ENCODE measurements at places on chromosomes 11 and 22. TPM values are rescaled to one million over a fixed set of nuclear protein-coding genes. Genes with fewer than 3 reads are reported as not detected.

Gene GGT5
- 45.9 TPM for total RNA-seq

Gene PRG2
- total RNA-seq = 0.55 TPM

Gene DGAT2
- total RNA-seq = 0.55 TPM

Gene SHISAL1
- total RNA-seq = 0.07 TPM

Gene SLC22A8
- total RNA-seq = not detected

Gene TRIM49
- total RNA-seq = not detected

Gene MIAT
- 0.53 TPM for total RNA-seq

Gene NECTIN1
- 23.6 TPM for total RNA-seq

Gene RFPL3
- not detected for total RNA-seq

Gene MMP12
- not detected for total RNA-seq

Gene TRIM49D1
- total RNA-seq = not detected

Gene TPBGL
- not detected for total RNA-seq

Gene PLAAT3
- 22.8 TPM for total RNA-seq

DNA sequence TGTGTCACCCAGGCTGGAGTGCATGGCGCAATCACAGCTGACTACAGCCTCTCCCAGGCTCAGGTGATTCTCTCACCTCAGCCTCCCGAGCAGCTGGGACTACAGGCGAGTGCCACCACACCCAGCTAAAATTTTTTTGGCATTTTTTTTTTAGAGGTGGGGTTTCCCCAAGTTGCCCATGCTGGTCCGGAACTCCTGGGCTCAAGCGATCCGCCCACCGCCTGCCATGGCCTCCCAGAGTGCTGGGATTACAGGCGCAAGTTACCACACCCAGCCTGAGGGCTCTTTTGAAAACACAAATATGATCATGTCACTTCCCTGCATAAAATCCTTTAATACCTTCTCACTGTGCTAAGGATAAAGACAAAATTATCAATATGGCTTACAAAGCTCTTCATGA, 88.1 kb downstream of the MAML2 start:
- no peak for DNase-seq

DNA sequence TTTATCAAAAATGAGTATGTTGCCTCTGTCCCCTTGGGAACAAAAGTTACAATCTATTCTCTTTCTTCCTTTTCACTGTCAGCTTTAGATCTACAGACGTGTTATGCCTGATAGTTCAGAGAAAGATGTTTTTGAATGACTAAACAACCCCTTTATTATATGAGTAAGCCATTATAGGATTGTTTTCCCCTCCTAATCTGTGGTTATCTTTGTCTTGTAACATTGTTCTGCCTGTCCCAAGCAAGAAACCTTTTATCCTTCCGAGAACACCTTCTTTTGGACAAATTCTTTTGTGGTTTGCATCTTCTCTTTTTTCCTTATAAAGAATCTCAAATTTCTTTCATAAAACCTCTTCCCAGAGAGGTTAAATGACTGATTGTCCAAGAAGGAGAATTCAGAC, 208.4 kb downstream of the DDX10 start:
- no peak for DNase-seq

- no peak for DNase-seq
Observed at GRCh38 chr11:41612415-41612814, 153.0 kb upstream of the LRRC4C start.

GRCh38 chr11:2684581-2684980, 15.2 kb downstream of the KCNQ1OT1 start:
- no peak for DNase-seq

DNA sequence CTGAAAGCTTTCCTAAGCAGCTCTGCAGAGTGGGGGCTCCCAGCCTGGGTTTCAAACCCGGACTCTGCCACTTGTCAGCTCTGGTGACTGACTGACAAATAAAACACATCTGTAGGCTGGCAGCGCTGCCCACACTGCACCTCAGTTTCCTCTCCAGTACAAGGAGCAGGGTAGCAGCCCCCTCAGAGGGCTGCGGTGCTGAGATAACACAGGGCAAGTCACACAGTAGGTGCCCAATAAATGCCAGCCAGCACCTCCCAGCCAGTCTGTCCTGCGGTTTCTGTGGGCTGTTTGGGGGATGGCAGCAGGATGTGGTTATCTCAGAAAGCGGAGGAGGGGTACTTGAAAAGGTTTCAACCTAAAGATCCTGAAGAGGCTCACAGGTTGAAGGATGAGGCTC, 1.5 kb downstream of the SYT12 start:
- no peak for DNase-seq

DNA sequence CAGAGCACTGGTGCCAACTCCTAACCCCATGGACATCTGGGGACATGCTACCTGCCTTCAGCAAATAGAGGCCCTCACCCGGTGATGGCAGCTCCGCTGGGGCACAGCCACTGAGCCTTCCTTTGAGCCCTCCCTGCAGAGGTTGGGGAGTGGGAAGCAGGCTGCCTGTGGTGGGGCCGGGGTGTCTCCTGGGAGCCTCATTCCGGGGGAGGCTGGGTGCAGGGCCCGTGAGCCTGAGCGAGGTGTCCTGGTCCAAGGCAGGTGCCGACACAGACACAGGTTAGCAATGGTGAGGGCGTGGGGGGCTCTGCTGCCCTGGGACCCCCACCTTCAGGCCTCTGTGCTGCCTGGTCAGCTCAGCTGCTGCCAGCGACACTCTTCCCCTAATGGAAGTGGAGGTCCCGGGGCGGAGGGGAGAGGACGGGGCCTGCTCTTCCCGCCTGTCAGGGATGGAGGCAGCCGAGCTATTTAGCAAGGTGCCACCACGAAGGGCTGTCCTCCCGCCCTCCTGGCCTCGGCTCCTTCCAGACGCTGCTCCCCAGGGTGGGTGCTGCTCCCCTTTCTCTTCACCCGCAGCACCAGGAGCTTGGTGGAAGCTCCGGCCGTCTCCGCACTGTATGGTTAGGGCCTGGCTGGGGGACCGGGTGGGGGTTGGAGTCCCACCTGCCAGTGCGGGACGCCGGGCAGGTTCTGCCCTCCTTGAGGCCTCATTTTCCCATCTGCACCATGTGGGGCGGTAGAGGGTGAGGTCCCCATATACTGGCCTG, 11.2 kb downstream of the TSPAN4 start:
- no peak for DNase-seq

GRCh38 chr11:95277868-95278267, 46.9 kb upstream of the SESN3 start:
- no peak for DNase-seq

GRCh38 chr11:19730373-19730772, 17.7 kb downstream of the NAV2 start:
- DNase-seq = no peak

DNA sequence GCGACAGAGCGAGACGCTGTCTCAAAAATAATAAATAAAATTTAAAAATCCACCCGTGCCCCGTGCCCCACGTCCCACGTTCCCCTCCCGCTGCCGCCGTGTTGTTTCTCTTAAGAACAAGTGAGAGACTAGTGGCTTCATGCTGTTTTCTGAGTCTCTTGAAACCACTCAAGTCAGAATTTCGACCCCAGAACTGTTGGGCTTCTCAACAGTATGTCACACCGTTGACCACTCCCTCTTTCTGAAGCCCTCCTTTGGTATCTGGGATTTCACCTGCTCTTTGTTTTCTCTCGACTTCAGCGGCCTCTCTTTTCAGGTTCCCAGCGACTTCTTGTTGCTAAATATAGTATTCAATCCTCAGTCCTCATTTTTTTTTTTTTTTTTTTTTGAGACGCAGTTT, 974 bp downstream of the PPIL2 start:
- no peak for DNase-seq

- no peak for DNase-seq
Observed at GRCh38 chr11:44275961-44276550, 33.9 kb downstream of the ALX4 start.

- no peak for DNase-seq
Observed at GRCh38 chr11:15112131-15112541, 2.6 kb upstream of the INSC start.

GRCh38 chr22:28899199-28899853, 16.0 kb downstream of the ZNRF3 start:
- no peak for DNase-seq

DNA sequence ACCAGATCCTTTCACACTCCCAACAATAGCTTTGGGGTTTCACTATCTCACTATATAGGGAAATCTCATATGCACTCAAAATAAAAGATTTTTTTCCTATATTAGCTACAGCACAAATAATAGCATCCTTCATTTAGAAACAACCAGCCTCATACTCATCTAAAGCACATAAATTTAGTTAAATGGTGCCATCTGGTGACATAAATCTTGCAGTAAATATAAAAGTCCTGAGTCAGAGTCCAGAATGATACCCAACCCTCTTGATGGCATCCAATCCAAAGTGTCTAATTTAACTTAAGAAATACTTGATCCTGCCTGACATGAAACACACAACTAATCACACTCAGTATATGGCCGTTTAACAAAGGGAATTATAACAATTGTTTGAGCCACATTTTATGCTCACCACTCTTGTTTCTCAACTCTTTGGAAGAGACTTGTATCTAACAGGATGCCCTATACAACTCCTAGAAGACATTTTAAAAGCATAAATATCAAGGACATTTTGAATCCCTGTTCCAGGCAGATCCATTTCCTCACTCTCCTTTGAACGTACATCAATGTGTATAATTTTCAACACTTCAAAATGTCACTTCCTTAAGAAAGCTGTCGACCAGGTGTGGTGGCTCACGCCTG, 36.2 kb downstream of the DLG2 start:
- no peak for DNase-seq

GRCh38 chr11:73614591-73614990, 16.7 kb upstream of the FAM168A start:
- DNase-seq = no peak

- no peak for DNase-seq
Observed at GRCh38 chr22:50739279-50739691, 1.3 kb downstream of the ACR start.

GRCh38 chr11:64445651-64446050, 86.7 kb downstream of the RPS6KA4 start:
- DNase-seq = no peak

DNA sequence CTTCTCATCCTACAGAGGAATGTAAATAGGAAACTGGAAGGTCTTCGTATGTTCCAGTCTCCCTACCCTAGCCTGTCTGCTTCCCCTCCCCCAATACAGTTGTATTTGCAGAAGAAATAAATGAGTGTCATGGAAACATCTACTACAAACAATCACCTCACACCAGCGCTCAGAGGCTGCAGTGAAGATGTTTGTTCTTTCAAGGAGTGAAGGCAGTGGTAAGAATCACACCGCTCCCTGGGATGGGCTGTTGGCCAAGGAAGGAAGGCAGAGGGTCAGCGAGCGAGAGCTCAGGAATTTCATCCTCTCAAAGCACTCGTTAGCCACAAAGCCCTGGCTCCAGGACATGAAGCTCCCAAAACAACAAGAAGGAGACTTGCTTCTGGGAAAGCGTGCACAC, 1.1 kb upstream of the IGSF9B start:
- DNase-seq = no peak

DNA sequence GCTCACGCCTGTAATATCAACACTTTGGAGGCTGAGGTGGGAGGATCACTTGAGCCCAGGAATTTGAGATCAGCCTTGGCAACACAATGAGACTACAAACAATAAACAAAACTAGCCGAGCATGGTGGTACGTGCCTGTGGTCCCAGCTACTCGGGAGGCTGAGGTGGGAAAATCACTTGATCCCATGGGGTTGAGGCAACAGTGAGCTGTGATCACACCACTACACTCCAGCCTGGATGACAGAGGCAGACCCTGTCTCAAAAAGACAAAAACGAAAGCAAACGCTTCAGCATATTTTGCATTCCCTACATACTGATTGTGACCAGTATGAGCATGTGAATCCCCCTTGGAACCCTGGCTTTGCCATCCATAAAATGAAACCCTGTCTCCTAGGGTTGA, 33.9 kb upstream of the MN1 start:
- no peak for DNase-seq

DNA sequence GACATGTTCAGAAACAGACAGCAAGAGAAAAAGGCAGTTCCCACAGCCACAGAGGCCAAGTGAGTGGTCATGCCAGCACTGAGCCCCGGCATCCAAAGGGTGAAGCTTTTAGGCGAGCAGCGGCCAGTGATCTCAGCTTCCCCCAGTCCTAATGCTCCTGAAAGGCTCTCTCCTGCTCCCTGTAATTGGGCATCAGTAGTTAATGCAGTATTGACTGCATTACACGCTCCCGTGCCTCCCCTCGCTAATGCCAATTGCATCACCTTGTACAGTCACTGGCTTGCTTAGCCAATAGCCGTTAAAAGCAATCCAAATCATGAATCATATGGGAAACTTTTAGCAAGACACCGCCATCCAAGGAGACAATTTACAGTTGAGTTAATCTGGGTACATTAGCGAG, 4.9 kb downstream of the LMO1 start:
- no peak for DNase-seq
